Stimulated activated effector memory CD8-positive, alpha-beta T cell treated with anti-CD3 and anti-CD28 coated beads, Interleukin-12 subunit alpha, Interleukin-12 subunit beta, amount 100 ng/mL, for 72 hours (primary cell): ENCODE measurements at places on chromosomes 2 and 18.
A peak's percentile ranks its signal among the peaks of the same experiment; 100 is the strongest.

- DNase-seq = no peak
Observed at GRCh38 chr2:222483513-222484039, 59.2 kb downstream of the SGPP2 start.

DNA sequence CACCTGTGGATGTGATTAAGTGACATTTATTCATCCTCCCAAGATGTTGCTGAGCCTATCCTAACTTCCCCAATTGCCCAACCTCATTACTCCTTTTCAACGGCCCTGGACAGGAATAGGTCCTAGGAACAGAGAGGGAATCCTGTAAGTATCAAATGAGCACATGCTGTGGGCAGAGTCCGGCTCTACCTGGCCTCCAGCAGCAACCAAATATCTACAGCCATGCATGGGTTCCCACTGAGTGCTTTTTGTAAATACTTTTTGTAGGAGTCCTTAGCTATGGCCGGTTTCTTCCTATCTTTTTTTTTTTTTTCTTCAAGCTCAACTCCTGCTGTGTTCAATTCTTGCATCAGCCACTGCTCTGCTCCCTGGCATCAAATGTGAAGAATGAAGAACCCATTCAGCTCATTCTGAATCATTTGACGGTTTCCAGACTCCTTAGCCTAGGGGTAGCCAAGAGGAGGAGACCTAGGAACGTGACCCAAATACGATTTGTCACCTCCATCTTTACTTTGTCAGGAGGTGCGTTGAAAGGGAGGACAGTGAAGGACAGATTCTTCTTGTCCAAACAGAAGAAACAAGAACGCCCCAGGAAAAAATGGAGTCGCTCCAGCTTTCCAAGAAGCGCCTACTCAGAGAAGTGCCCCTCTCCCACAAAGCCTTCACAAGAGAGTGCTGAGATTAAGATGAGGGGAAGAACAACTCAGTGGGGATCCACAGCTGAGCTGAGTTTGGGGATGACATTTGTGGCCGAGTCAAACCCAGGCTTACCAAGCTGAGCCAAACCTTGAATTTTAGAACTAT is 46.7 kb upstream of the LCLAT1 start:
- DNase-seq = no peak

- DNase-seq = no peak
Observed at GRCh38 chr2:81007104-81007503, 702.6 kb upstream of the LRRTM1 start.

- DNase-seq = peak; percentile 64
Observed at GRCh38 chr2:234881413-234882241, 70.2 kb upstream of the SH3BP4 start.

DNA sequence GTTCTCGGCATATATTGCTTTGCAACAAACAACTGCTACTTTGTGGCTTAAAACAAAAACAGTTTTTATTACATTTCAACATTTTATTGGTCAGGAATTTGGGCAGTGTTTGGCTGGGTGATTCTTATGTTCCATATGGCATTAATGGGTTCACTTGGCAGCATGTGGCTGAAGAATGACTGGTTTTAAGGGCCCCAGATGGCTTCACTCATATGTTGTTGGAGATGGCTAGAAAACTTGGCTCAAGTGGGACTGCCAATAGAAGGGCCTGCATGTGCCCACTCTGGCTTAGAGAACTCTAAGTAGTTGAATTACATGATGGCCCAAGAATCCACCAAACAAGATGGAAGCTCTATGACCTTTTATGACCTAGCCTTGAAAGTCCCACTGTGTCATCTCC is 86.1 kb downstream of the FASTKD2 start:
- no peak for DNase-seq

DNA sequence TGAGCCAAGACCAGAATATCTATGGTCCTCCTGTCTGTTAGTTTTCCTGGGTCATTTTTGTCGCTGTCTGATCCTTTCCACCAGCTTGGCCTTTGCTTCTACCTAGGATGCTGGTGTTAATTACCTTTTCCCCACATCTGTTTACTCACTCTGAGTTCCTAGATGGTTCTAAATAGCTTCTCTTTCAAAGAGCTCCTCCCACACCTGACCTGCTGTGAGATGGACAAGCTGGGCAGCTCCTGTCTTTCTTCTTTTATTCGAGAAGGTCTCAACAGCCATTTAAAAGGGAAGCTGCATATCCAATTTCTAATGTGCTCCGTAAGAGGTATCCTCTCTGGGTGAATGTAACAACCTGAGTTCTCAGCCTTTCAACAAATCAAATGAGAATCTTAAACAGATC is 156.2 kb downstream of the HRH4 start:
- no peak for DNase-seq

- no peak for DNase-seq
Observed at GRCh38 chr2:10374362-10374943, 71.7 kb downstream of the HPCAL1 start.

DNA sequence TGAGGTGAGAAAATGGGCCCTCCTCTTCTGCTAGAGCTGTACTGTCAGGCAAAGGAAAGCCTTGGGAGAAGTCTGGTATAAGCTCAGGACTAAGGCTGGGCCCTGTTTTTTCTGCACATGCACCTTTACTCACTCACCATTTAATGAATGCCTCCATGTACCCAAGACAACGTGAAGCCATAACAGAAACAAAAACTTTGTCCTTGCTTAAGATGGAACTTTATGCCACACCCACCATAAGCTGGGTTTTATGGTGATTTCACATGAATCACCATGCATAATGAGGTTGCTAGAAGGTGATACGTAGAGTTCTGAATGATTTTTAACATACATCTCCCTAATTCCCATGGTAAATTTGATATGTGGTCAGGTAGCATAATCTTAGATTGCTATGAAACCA is 63.7 kb upstream of the CYP26B1 start:
- DNase-seq = no peak
